GM06990 (cell line): ENCODE measurements at places on chromosomes 2 and 18.

GRCh38 chr2:19461504-19462255, 103.3 kb upstream of the OSR1 start:
- DNase-seq, result no peak

DNA sequence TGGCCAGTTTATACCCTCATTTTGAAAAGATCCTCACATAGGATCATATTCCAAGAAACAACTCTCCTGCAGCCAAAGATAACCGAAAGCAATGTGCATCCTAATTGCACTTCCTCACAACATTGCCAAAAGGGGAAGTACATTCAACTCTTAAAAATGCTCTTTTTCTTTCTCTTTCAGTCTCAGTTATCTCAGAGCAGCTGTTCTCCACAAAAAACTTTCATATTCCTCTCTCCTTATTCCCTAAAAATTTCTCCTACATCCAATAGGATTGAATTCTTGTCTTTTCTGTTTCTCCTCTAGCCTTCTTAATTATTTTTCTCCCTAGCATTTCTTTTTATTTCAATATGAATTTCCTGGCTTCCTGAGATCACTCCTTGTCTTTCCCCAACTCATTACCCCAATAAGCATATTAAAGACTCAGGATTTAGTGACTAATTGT, 7.4 kb upstream of the VRK2 start:
- no peak for DNase-seq

DNA sequence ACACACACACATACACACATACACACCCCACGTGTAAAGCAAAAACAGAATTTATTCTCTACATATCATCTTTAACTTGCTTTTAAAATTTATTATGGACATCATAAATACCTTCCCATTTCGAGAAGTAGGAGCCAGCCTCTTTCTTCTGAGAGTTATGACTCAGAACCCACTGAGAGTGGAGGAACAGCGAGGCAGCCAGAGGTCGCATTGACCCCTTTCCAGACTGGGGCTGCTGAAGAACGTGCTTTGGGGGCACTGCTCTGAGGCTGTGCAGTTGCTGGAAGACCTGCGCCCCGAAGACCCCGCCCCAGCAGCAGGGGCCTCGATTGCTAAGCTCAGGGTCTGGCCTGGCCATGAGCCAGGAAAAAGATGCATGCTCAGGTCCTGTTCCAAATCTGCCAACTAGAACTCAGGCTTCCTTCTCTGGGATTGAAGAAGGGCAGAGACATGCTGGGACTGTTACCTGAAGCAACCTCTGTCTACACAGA, 133.8 kb upstream of the TWIST2 start:
- DNase-seq, result no peak

GRCh38 chr18:63974991-63975390, 5.1 kb downstream of the SERPINB8 start:
- no peak for DNase-seq

- no peak for DNase-seq
These were observed 46.7 kb downstream of the GLS start for GRCh38 chr2:190927301-190927700.

GRCh38 chr2:136134126-136134525, 16.2 kb upstream of the CXCR4 start:
- DNase-seq, result peak; percentile 50

DNA sequence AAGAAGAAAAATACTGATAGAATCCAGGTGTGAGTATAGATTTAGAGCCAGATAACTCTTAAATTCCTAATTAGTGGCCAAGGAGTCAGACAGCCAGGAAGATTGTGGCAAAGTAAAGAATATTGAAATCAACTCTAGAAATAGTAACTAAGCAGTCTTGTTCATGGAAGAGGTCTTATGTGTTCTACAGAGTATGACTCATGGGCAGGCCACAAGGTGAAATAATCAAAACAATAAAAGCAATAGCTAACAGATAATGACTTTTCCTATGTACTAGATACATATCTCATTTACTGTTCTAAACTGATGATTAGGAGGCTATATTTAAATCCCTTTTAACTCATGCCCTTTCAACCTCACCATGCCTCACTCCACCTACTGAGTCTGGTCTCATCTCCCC, 227.4 kb upstream of the COL3A1 start:
- no peak for DNase-seq
